WTC11 (cell line): ENCODE measurements at places on chromosomes 2 and 18.

DNA sequence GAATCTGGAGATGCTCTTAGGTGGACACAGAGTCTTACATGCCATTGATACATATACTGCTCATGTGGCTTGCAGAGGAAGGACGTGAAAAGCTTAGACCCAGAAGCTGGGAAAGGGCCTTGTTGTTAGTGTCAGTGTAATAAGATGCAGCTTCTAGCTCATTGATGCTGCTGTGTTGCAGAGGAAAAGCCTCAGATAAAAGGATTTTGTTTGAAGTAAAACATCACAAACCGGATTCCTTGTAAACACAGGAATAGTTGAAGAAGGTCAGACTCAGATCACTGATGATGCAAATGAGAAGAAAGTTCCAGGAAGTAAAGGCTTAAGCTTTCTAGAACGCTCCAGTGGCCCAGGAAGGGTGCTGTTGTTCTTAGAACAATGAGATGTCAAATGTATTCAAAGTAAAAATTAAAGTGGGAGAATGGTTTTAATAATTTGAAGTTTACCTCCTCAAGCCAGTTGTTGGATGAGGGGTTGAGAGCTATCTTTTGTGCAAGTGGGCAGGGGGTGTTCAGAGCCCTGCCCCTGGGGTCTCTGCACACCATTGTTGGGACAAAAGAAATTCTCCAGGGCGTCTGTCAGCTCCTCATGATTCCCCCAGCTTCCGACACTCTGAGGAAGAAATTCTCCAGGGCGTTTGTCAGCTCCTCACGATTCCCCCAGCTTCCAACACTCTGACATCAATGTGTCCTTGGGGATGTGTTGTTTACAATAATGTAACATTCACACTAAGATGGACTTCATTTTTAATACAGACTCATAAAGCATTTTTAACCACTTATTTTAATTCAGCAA, 61.3 kb upstream of the CHMP1B start:
- DNase-seq: no peak

GRCh38 chr2:24768013-24768412, 25.2 kb downstream of the PTRHD1 start:
- no peak for DNase-seq

GRCh38 chr2:77086051-77086450, 436.1 kb downstream of the LRRTM4 start:
- DNase-seq: no peak

DNA sequence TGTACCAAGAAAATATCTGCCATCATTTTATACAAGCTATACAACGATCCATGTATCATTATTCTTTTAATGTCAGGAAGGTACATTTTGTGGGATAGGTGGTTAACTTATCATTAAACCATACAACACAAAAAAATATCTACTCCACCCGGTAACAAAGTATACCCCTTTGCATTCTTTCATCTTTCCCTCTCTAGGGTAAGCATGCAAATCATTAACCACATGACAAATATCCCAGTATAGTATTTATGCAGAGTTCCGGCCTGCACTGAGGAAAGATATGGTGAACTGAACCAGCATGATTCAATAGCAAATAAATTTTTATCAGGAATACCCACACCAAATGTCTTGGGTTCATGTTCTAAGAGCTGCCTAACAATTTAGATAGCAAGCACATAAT, 22.5 kb upstream of the SULT1C2 start:
- DNase-seq: no peak

DNA sequence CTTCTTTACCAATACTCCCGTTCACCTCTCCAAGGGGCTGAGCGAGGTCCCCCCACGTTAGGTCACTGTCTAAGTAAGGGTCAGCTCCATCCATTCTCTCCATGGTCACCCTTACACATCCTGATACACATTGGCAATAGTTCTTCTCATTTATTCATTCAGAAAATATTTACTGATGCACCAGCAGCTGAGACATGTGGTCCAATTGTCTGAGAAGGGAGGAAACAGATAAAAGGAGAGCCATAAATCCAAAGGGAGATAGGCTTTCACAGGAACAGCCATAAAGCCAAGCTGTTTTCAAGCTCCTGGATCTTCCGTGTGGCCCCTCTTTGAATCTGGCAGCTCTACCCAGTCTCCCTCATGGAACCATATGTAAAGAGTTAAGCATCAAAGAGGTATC, 121.2 kb downstream of the TXNL1 start:
- DNase-seq: no peak

- no peak for DNase-seq
These were observed 154.2 kb downstream of the FAM210A start for GRCh38 chr18:13572148-13572547.

DNA sequence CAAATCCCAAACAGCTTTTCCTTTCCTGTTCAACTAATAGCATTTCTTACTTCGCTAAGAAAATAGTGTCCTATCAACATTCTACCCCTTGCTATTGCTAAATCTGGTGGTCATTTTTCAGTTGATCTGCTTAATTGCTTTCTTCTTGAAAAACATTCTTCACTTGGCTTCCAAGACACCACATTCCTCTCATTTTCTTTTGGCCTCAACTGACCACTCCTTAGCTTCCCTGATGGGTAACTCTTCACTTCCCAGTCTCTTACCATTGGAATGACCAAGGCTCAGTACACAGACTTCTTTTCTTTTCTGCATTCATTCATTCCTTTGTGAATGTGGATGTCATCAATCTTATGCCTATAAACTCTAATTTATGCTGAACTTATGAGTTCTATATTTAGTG, 230.8 kb upstream of the CDH2 start:
- no peak for DNase-seq

- DNase-seq: no peak
These were observed 1.7 kb upstream of the SLC3A1 start for GRCh38 chr2:44273596-44273995.

- no peak for DNase-seq
These were observed 981.6 kb upstream of the CNTNAP5 start for GRCh38 chr2:123043458-123043857.

GRCh38 chr2:202165945-202166344, 72.5 kb downstream of the SUMO1 start:
- no peak for DNase-seq

GRCh38 chr2:235940330-235940729, 227.9 kb downstream of the GBX2 start:
- no peak for DNase-seq

- no peak for DNase-seq
These were observed 38.7 kb downstream of the STK39 start for GRCh38 chr2:168208652-168209051.

- no peak for DNase-seq
These were observed 37.7 kb downstream of the COBLL1 start for GRCh38 chr2:164803776-164804466.

DNA sequence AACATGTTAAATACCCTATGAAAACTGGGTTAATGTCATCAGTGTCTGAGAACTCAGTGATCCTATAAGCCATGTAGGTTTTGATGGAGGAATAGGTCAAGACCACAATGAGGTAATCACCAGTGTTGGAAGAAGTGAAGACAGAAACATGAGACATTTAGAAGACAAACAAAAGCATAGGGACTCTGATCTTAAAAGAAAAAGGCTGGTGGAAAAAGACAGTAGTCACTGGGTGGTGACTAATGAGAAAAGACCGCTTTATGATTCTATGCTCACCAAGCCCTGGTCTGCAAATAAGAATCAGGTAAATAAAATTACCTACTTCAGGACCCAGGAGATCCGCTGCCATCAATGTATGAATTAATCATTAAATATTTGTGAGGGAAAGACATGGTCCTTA, 271.9 kb downstream of the GPD2 start:
- no peak for DNase-seq

GRCh38 chr2:102194609-102195268, 7.9 kb downstream of the IL1RL2 start:
- DNase-seq: no peak

DNA sequence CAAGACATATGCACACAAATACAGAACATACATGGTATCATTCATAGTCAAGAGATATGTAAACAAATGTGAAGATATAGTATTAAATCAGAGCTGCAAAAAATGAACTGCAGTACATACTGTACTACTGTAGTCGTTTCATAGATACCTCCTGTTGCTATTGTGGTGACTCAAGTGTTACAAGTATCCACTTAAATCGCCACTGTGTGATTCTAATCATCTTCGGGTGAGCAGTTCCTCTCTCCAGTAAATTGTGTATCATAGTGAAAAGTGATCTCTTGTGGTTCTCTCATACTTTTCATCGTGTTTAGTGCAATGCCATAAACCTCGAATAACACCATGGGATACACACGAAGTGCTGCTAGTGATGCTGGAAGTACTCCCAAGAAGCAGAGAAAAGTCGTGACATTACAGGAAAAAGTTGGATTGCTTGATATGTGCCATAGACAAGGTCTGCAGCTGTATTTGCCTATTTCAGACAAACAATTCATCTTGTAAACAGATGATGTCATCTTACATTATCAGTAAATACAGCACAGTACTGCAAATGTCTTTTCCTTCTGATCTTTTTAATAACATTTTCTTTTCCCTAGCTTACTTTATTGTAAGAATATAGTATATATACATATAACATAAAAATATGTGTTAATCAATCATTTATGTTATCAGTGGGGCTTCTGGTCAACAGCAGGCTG, 222.2 kb downstream of the BCL11A start:
- DNase-seq: no peak

GRCh38 chr18:76263046-76264005, 231.7 kb downstream of the ZNF516 start:
- DNase-seq: no peak

- DNase-seq: no peak
These were observed 246.8 kb downstream of the CDH20 start for GRCh38 chr18:61580046-61580445.

GRCh38 chr2:117087535-117088291, 726.8 kb upstream of the DDX18 start:
- DNase-seq: peak; percentile 57
